ENCODE measurements at places on chromosomes 5 and 9.

DNA sequence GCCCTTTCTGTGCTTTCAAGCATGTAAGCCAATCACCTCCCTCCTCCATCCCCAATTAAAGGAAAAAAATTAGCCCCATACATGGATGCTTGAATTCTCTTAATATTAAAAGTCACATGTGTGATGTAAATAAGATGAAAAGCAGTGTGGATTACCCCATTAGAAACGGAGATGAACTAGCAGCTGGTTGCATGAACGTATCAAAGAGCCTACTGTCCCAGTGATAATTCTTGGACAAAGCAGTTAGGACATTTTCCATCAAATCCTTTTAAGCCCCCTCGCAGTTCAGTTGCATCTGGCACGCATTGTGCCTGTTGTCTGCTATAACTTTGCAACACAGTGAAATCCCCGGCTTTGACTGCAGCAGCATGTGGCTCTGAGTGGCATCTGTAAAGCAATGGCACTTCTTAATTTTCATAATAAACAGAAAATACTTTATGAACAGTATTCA is 285.6 kb downstream of the FBXL7 start:
- DNase-seq = no peak

GRCh38 chr9:36030871-36031270 is 5.8 kb upstream of the RECK start:
- DNase-seq = no peak

DNA sequence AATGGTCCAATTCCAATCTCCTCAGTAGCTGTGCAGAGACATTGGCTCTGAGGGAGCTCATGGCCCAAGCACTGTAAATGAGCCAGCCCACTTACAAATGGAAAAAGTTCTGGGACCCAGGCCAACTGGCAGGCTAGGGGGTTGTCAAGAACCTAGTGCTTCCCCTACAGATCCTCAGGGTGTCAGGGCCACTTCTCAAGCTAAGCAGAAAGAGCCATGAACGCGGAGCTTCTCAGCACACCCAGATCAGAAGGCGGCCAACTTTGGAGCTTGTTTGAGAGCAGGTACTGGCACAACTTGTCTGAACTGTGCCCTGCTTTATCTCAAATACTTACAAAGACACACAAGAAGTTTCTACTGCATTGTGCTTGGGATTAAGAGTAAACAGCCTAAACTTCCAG is 17.5 kb downstream of the TLE1 start:
- no peak for DNase-seq

GRCh38 chr5:175617447-175617846 is 40.4 kb upstream of the HRH2 start:
- no peak for DNase-seq

DNA sequence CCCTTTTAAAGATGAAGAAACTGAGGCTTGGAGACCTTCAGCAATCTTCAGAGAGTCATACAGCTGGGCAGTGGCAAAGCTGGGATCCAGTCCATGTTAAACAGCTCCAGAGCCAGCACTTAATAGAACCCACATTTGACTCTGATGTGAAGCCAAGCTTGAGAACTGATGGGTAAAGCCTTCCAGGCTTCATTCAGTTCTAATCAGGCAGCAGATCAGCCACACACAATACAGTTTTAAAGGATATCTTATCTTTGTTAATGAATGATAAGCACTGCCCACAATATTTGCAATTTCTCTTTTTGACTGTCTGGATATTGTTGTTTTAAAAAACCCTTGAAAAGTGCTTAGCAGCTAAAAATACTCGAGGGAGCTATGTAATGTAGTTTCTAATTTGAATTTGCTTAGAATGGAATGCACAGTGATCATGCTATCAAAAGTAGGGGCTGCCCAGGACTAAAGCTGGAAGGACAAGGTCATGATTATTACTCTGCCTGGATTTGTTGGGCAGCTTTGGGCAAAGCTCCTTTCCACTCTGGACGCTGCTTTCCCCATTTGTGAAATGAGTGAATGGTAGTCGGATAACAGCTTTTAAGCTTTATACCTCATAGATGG is 31.3 kb upstream of the HTR4 start:
- DNase-seq = no peak
